ENCODE measurements at places on chromosomes 11 and 22.

- no peak for DNase-seq
These were observed 233.4 kb downstream of the INSC start for GRCh38 chr11:15347969-15348734.

DNA sequence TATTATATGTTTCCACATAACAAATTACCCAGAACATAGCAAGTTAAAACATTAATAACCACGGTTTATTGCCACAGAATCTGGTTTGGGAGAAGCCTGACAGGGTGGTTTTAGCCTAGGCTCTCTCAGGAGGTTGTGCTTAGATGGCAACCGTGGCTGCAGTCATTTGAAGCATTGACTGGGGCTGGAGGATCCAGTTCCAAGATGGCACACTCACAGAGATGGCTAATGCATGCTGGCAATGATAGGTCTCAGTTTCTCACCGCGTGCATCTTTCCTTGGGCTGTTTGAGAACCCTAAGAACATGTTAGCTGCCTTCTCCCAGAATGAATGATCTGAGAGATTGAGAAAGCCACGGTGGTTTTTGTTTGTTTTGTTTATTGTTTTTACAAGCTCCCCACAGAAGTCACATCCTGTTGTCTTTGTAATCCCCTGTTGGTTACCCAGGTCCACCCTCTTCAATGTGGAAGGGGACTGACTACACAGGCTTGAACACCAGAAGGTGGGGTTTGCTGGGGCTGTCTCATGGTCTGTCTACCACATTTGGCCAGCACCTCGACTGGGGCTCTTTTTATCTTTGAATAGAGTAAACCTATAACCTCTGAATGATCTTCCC, 36.6 kb upstream of the GRAMD1B start:
- DNase-seq = no peak

DNA sequence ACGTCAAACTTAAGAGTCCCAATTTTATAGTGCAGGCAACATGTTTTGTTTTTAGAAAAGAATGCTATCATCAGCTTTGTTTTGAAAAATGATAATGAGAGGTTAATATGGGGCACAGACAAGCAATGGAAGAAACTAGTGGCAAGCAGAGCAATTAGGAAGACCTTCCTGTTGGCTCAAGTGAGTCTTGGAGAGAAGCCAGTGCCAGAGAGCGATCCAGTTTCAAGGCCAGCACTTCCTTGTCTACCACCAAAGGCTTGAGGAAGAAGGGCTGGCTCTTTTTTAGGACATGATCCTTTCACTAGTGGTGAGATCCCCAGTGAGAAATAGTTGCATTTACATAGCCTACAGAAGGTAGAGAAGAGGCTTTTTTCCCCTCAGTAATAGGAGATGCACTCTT, 1340.7 kb downstream of the LRRC4C start:
- DNase-seq = no peak

DNA sequence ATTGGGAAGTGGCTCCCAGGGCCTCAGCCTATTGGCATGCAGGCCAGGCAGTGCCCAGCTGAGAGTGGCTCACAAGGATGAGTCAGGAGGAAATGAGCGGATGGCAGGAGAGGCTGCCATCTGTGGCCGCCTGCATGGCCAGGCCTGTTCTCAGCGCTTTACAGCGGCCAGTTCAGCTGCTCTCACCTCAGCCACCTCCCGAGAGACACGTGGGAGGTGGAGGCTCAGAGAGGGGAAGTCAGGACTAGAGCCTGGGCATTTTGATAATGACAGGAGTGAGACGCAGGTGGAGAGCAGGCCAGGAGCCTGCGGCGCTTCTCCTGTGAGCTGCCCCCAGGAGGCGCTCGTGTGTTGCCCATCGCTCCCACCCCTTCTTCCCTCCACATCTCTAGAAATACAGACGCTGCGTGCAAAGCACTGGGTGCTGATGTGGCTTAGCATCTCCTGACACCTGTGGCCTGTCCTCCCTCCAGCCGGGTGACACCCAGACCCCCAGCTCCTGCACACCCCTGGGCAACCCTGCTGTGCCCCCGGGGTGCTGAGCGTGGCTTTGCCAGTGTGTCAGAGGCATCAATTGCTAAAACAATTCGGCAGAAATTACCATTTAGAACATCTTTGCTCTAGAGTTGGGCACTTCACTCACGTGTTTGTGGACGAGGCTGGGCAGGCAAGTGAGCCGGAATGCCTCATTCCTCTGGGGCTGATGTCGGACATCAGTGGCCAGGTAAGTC, 21.4 kb upstream of the PANX2 start:
- DNase-seq = no peak
